T-helper 17 cell (primary cell): ENCODE measurements at places on chromosomes 2 and 18.

DNA sequence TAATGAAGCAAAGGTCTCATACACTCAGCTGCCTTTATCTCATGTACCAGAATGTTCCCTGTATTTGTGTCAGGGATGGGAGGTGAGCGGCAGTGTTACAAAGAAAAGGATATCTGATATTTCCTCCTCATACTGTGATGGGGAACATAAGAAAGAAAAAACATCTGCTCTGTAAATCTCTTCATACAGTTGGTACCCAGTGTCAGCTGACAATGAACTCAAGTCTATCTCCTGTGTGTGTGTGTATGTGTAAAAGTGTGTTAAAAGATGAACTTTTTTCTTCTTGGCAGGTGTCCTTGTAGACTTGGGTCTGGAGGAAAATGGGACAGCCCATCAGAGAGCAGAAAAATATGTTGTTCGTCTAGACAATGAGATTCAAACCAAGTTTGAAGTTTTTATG lies 127.8 kb downstream of the ESCO1 start:
- no peak for DNase-seq

- peak; percentile 29 for DNase-seq
Observed at GRCh38 chr2:232838406-232838874, 31.6 kb upstream of the SNORC start.

DNA sequence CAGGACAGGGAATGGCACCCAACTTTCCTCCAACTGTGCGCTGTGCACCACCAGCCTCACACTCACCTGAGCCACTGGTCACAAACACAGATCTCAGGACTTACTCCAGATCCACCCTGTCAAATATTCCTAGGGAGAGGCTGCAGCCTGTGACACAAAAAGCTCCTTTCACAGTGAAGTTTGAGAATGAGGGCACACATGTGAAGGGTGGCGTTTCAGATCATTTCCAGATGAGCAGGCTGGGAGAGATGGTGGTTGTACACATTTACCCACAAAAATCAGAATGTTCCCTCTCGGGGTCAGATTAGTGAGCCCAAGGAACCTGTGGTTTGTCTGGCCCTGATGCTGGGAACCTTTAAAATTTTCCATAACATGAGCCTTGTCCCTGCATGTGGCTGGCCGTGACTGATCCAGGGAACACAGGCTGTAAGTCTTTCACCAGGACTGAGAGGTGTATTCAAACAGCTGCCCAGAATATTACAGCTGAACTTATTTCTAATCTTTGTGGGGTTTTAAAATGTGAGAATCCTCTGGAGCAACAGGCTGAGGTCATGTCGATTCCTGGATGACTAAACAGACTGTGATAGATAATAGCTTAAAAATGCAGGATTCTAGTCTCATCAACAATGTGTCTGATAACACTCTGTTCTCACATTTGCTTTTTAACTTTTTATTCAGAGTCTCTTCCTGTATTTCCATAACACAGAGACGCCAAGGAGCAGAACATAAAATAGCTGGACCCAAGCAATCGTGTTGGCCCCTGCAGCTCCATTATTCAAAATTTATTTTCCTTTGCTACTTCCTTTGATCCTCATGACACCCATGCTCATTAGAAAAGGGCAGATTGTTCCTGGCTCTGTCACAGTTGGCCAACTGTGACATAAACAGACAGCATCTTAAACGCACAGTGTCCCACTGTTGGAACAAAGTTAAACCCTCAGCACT lies 35.5 kb downstream of the IL1R2 start:
- DNase-seq: no peak

- DNase-seq: no peak
Observed at GRCh38 chr2:102391565-102391964, 31.4 kb upstream of the IL18RAP start.

GRCh38 chr2:105906481-105906880 lies 161.8 kb downstream of the NCK2 start:
- DNase-seq: no peak

DNA sequence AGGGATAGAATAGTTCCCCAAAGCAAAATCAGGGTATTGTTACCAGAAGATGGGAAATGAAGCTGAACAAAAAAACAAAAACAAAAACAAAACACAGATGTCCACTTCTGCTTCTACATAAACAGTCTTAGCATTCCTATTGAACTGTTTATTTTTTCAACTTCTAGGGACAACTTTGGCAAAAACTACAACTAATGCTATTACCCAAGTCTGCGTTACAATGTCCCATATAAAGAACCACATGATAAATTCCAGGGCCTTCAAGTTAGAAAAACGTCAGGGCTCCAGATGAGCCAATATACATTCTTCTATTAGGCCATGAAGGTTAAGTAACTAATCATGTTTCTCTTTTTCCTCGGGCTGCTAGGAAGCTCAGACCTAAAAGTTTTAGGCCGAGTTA lies 16.9 kb downstream of the PID1 start:
- DNase-seq: no peak

DNA sequence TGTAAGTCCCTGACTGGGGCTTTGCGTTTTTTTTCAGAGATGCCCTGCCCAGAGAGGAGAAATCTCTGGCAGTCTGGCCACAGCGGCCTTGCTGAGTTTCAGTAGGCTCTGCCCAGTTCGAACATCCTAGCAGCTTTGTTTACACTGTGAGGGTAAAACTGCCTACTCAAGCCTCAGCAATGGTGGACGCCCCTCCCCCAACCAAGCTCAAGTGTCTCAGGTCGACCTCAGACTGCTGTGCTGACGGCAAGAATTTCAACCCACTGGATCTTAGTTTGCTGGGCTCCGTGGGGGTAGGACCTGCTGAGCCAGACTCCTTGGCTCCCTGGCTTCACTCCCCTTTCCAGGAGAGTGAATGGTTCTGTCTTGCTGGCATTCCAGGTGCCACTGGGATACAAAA lies 31.7 kb downstream of the L3MBTL4 start:
- no peak for DNase-seq

DNA sequence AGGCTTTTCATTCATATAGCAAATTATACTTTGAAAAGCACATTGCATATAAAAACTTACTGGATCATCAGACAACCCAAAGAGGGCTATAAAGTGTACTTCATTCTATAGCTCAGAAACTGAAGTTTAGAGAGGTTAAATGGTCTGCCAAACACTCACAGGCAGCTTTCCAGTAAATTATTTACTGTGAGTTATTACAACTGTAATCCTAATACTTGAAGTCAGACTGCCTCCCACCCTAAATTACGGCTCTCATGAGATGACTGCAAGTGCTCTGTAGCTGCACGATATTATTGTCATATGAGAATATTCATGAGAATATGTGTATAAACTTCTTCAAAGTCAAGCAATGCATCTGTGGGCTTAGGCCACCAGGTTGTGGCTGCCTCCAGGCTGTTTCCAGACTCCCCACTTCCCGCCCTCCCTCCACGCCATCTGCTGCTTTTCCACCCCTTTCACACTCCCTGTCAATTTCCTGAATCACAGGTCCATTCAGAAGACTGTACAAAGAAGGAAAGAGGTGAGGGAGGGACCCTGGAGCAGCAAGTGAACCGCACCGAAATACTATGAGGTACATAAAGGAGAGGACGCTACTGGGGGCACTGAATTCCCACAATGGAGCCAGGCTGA lies 111.1 kb upstream of the SPOPL start:
- DNase-seq: no peak

DNA sequence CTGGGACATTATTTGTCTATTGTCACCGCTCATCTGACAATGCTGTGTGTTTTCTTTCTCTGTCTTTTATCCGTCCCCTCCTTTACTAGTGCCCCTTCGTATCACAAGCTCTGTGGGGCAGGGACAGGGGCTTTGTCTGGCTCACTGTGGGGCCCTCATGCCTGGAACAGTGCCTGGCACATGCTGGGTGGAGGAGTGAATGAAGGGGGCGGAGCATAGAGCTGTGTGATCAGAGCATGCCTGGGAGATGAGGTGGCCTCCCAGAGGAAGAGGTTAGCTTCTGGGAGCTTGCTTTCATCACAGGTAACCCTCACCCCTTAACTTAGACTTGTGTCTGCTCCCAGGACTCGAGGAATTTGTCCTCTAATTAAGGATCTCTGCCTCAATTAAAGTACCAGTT lies 16.4 kb downstream of the MTCL1 start:
- DNase-seq: no peak

DNA sequence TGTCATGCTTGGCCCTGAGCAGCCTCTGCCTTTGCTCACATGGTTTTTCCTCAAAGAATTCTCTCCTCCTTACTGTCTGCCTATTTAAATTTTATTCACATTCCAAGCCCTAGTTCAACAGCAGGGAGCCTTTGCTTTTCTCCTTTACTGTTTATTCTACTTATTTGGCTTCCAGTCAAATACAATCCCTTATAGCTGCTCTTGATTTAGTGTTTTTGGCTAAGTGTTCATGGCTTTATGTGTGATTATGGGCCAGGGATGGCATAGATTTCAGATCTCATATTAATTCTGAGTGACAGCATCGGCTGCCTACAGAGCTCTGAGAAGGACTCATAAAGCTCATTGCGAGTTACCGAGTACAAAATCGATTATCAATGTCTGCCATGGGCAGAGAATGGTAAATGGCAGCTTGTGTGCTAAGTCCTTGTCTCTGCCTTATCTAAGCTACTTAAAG lies 106.7 kb downstream of the METTL8 start:
- no peak for DNase-seq

GRCh38 chr2:120018549-120018948 lies 5.7 kb downstream of the EPB41L5 start:
- DNase-seq: no peak

DNA sequence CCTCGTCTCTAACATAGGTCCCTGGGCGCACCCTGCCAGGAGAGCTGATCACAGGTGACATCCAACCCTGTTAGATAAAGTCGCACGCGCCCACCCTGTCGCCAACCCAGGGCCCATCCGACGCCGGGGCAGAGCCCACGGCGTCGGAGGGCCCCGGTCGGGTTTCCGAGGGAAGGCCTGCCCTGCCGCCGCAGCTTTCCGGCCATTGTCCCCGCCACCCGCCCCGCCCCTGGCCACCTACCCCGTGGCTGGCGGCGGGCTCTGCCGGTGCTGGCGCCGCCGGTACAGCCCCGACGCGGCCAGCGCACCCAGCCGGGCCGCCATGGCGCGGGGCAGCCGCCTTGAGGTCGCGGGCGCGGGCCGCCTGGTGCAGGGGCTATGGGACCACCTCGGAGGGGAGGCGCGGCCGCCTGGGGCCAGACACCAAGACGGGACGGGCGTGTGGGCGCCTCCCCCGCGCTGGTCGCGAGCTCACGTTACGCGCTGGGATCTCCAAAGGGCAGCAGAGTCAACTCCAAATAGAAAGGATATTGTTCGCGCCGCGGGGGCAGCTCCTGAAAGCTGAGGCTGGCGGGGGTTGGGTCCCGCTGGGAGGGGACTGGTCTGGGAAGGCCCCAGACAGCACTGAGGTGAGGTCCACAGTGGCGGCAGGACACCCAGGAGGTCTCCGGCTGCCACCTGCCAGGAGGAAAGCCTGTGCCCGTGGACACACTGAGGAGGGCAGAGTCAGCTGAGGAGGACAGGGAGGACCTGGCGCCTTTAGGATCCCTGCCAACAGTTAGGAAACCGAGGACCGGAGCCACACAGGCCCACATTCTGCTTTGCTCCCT lies 11.1 kb downstream of the LIMS2 start:
- DNase-seq: no peak

GRCh38 chr2:121033461-121033996 lies 251.5 kb downstream of the TFCP2L1 start:
- no peak for DNase-seq

- no peak for DNase-seq
Observed at GRCh38 chr18:25058521-25058920, 293.4 kb downstream of the ZNF521 start.

GRCh38 chr2:167331636-167332232 lies 443.5 kb downstream of the XIRP2 start:
- DNase-seq: no peak

GRCh38 chr2:9627310-9627709 lies 3.5 kb downstream of the YWHAQ start:
- no peak for DNase-seq

DNA sequence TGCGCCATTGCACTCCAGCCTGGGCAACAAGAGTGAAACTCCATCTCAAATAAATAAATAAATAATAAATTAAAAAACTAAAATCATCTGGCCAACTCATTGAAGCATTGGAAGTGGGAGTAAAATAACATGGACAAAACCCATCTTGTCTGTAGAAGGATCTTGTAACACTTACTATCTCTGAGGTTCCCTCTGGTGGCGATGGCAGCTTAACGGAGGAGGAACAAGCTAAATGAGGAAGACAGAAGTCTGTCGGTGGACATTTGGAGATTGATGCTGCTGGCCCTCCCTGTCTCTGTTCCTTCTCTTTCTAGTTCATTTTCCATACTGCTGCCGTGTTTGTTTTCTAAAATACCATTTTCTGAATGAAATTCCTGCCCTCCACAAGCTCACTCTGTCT lies 43.4 kb downstream of the ZCCHC2 start:
- DNase-seq: no peak

- DNase-seq: no peak
Observed at GRCh38 chr2:177053038-177053437, 159.6 kb upstream of the HNRNPA3 start.

DNA sequence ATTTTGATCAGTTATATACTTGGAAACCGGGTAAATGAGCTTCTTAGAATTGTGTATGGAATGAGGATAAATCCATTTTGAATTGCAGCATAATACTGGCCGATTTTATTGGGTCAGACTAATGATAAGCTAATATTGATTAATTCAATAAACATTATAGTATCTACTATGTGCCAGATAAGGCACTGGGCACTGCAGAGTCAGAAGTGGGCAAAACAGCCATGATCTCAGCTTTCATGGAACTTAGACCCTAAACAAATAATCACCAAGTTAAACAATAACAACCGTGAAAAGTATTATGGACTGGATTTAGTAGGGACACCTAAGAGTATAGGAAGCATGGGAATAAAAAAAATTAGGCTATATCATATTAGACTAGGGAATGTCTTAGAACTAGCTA lies 297.0 kb upstream of the PKDCC start:
- no peak for DNase-seq

DNA sequence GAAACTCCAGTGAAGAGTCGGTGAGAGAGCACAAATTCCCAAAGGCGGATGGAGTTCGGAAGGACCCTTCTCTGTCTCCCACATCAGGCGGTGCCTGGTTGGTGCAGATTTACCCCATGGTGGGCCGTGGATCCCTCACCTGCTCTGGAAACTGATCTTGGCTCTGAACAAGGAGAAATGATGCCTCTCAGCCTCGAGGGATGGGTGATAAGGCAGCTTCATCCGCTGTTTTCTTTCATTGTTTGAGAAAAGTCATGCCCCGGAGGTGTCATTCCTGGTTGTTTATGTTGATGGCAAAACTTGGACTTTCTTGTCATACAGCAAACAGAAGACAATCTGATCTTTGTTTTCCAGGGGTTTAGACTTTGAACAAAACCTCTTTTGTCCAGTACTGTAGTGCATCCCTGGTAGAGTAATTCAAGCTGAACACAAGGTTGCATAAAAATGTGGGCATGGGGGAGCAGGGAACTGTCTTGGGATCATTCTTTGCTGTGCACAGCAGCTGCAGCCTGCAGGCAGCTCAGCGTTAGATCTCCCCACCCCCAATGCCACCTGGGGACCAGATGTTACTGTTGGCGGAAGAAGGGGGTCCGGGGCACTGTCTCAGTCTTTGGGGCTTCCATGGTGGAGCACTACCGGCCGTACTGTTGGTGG lies 81.3 kb downstream of the NFATC1 start:
- no peak for DNase-seq

GRCh38 chr2:157394928-157395327 lies 49.0 kb downstream of the CYTIP start:
- no peak for DNase-seq

- no peak for DNase-seq
Observed at GRCh38 chr2:206918263-206918662, 21.1 kb upstream of the CPO start.
